Astrocyte of the hippocampus (primary cell): ENCODE measurements at places on chromosomes 1 and 21.

DNA sequence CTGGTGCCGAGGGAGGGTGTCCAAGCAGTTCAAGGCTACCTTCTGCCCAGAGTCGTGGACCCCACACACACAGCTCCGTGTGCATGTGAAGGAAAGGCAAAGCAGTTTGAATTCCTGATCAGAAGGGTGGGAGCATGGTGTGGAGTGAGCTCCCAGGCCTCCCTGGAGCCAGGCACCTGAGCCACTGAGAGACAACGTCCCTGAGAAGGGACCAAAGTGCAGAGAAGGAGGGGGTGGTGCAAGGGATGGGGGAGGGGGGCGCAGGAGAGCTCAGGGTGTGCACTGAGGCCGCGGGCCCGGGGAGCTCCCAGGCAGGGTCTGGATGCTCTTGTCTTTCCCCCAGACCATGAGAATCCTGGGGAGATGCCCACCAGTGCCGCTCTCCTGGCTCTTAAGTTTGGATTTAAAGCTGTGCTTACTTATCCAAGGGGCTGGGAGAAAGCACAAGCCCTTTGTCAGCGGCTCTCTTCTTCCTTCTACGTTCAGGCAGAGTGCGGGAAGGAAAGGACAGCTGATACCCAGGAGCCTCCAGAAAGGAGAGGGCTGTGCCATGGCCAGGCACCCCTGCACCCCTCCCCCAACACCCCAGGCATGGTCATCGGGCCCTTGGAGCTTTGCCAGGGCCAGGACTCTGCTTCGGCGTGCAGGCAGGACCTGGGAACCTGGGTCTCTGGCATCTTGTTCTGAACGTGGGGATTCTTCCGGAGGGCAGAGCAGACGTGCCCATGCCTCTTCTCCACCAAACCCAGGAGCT lies 24.1 kb downstream of the ACTA1 start:
- DNase-seq = no peak

GRCh38 chr1:21337454-21337927 lies 47.2 kb upstream of the ECE1 start:
- DNase-seq = no peak

DNA sequence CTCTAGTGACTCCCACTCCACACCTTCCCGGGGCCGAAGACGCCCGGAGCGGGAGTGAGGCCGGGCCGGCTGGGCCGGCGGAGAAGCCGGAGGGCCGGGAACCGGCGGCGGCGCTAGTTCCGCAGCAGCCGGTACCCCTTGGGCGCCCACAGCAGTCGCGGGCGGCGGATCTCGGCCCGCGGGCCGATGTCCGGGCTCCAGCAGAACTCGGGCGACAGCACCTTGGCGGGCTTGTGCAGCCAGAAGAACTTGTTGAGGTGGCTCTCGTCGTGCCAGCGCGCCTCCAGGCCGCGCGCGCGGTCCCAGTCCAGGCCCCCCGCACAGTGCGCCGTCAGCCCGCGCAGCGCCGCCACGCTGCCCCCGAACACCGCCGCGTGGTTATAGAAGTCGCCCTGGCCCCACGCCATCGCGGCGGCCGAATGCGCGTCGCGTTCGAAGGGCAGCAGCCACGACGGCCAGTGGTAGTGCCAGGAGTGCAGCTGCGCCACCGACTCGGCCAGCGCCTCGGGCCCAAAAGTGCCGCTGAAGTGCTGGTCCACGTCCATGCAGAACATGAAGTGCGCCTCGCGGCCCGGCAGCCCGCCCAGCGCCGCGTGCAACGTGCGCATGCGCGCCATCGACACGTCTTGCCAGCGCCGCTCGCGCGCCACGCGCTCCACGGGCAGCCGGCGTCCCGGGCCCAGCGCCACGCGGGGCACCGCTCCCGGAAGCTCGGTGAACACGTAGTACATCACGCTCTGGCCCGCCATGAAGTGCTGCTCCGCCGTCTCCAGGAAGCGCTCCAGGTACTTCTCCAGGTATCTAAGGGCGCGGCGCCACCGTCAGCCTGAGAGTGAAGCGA lies 14.0 kb downstream of the A3GALT2 start:
- DNase-seq = peak; percentile 37

- peak; percentile 7 for DNase-seq
Observed at GRCh38 chr1:223423641-223424233, 30.5 kb downstream of the CCDC185 start.

DNA sequence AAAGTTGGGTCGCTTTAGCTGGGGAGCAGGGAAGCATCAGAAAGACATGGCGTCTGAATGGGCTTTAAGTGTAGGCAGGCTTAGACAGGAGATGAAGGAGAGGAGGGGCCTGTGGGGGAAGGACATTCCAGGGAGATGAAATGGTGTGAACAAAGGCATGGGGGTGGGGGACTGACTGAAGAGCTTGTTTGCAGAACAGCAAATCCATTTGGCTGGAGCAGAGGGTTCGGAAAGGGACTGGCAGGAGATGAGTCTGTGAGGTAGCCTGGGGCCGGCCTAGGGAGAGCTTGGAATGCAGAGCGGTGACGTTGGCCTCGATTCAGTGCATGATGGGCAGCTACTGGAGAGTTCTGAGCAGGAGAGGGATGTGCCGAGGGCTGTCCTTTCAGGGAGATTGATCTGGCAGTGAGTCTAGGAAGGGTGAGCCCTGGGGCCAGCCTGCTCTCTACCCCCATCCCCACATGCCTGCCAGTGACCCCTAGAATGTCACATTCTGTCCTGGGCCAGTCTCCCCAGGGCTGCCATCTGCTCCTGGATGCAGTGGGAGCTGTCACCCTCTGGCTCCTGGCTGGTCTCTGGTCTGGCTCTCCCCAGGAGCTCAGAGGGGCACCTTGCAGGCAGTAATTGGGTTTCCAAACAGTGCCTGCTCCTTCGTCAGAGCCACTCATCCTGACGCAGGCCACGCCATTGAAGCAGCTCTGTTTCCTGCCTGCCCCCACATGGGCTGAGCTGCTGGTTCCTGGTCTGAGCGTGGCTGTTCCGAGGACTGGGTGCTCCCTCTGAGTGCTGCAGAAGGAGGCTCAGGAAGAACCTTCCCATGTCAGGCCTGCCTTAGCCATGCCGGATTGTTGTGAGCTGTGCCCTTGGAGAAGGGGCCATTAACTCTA lies 22.3 kb upstream of the TMEM222 start:
- peak; percentile 97 for DNase-seq

DNA sequence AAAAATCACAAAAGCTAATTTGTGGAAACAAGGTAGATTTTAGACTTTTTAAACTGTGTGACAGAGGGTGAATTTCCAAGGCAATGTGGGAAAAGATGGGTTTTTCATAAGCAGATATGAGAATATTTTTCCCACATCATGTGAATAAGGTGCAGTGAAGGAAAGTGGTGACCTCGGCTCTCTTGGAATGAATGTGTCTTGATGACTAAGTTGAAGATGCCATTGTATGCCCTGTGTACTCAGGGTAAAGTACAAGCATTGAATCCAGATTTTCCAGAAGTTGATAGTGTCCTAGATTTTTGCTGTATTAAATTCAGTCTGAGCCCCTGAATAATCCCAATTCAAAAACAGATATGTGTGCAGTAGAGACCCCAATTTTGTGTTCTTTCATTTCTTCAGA lies 442.6 kb upstream of the ADGRL2 start:
- no peak for DNase-seq

DNA sequence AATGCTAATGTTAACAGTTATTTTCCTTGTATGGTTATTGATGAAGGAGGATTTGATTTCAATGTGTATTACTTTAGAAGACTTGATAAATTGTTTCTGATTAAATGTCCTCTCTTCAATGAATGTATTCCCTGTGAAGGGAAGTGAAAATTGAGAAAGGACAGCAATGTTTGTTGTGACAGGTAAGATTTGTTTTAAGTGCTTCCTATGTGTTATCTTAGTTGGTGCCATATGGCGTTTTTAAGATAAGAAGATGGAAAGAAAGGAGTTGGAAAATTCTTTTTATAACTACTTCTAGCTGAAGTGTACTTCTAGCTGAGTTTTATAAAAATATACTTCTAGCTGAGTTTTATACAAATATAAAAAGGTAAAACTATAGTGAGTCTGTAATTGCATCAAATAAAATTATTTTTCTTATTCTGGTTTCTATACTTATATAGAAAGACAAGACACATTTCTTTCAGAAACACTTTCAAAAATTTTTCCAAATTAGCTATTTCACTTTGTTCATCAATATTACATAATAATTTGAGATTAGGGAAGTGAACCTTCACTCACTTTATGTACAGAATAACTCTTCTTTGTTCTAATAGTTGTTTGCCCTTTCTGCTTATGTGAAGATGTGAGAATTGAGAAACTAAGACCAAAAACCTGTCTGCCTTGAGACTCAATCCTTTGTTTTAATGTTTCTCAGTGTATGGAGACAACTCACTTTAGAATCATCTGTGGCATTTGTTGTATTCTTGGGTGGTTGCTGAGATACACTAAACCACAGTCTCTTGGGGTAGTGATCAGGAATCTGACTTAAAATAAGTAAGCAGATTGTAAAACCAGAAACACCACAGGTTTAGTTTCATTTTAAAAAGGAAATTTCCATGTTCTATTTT lies 382.9 kb upstream of the B3GALT2 start:
- DNase-seq = peak; percentile 88
